Activated gamma-delta T cell (primary cell): ENCODE measurements at places on chromosomes 7 and 10.

DNA sequence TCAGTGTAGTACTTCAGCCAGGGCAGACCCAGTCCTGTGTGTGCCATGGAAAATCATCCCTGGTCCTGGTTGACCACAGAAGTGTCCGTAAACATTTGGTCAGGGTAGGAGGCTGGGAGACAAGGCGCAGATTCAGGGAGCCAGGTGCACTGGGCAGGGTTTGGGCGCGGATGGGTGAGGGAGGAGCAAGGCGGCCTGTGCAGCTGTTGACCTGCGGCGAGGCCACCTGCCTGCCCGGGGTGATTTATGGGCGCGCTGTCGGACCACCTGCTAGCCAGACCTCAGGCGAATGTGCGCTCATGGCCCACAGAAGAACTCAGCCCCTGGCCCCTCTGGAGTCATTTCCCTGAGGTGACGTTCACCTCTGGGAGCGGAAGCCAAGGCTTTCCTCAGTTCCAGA lies 6.6 kb downstream of the SFRP5 start:
- no peak for DNase-seq

DNA sequence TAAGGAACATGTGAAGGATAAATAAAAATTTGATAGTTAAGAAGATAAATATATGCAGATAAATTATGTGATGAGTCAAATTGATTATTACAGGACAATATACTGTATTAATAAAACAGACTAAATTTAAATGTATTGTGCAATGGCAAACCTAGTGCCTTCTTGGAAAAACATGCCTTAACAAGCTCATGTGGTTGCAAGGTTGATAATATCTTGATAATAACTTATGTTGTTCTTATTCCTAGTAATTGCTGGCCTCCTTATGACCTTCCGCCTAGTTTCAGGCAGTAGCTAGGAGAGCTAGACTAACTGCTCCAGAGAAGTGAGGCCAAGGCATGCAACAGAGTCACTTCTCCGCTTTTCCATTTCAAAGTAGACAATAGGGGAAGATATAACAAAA lies 7.6 kb upstream of the RAB11FIP2 start:
- DNase-seq: no peak

DNA sequence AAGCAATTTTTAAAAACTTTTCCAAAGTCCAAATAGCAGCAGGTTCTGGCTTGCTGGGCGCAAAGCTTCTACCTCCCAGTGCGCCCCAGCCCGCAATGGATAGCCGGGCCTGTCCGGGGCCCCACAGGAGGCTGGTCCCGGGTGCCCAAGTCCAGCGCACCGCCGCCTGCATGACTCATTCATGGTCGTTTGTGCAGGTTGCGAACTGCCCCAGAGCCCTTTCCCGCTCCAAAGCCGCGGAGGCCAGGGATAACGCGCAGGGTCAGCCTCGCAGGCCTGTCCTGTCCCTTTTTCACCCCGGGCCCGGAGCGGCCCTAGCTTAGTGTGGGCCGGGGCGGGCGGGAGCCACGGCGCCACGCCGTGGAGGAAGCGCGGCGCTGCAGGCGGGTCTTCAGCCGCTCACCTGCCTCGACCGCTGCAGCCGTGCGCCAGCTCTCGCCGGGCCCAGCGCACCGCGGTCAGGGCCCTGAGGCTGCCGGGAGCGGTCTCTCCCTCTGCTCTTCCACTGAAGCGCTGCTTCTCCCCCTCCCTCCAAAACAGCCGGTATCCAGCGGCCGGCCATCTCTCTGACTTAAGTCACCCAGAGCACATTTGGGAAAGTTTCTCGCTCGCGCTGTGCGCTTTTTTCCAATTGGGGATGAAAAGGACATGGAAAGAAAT lies 1.7 kb upstream of the EGR2 start:
- DNase-seq: peak; percentile 41

GRCh38 chr10:36023939-36024338 lies 381.8 kb upstream of the FZD8 start:
- DNase-seq: no peak

DNA sequence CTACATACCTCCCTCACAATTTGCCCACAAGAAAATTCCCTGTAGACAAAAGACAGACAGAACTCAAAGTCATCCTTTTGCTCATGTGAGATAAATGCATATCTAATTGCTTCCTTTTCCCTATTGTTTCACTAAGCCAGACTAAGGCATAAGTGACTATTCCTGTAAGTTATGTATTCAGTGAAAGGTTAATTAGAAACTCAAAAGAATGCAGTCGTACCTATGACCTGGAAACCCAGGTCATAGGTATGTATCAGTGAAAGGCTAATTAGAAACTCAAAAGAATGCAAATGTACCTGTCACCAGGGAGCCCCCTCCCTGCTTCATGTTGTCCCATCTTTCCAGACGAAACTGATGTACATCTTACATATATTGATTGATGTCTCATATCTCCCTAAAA lies 10.3 kb upstream of the GARS1 start:
- DNase-seq: no peak

DNA sequence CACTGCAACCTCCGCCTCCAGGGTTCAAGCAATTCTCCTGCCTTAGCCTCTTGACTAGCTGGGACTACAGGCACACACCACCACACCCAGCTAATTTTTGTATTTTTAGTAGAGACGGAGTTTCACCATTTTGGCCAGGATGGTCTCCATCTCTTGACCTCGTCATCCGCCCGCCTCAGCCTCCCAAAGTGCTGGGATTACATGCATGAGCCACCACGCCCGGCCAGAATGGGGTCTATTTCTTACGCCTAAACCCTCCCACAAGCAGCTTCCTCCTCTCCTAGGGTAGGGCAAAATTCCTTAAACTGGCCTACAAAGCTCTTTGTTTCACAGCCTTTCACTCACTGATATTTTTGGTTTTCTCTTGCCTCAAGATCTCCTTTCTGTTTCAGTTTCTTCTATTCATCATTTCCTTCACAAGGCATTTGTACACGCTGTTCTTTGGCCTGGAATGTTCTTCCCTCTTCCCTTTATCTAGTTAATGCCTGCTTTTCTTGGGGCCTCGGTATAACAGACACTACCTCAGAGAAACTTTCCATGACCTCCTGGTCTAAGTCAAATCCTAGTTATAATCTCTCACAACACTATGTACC lies 6.7 kb downstream of the CPEB3 start:
- DNase-seq: no peak

GRCh38 chr7:159125104-159125954 lies 19.3 kb downstream of the VIPR2 start:
- no peak for DNase-seq

DNA sequence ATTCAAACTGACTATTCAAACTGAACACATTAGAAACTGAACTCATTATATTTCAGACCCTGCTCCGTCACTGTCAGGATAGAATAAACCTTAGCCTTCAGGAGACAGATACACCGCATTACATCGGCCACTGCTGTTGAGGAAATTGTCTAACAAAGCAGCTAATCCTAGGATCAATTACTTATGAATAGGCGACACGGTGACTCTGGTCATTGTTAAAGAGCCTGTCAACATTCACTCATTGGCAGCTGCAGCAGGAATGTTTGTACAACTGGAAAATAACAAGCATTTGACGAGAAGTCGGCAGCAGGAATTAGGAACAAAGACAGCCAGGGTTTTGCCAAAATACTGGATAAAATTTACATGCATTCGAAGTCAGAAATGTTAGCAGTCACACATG lies 112.0 kb upstream of the MKX start:
- DNase-seq: no peak

- no peak for DNase-seq
These were observed 2.5 kb upstream of the CFAP58 start for GRCh38 chr10:104351061-104351702.

GRCh38 chr10:110959379-110960332 lies 40.3 kb downstream of the SHOC2 start:
- no peak for DNase-seq

DNA sequence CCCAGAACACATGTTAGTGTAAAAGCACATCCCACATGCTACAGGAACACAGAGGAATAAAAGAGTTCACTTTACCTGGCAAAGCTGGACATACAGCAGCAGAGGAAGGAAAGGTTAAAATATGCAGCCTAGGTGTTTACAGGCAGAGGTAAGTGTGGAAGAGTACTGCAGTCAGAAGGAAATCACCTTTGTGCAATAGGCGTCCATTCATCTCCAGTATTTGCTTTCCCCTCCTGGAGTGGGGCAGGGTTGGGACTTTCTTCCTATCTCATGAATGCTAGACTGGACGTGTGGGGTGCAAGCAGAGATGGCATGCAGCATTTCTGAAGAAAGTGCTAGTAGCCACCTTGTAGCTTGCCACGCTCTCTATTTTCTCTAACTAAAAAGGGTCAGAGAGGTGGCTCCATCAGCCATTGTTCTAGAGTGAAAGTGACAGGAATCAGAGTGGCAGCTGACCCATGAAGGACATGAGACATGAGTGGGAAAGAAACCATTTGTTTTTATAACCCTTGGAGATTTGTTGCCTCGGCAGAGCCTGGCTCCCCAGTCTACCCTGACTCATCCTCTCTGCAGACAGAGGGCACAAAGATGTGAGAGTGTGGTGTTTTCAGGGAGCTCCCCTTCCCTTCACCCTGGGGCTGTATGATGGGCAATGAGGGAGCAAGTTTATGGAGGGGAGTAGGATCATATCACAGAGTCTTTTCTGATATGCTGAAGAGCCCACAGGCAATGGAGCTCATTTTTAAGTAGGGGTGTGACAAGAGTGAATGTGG lies 101.2 kb upstream of the SEC61G start:
- no peak for DNase-seq

GRCh38 chr7:2508327-2509215 lies 11.0 kb upstream of the LFNG start:
- peak; percentile 76 for DNase-seq

- DNase-seq: no peak
These were observed 75.0 kb upstream of the JCAD start for GRCh38 chr10:30134171-30134945.

GRCh38 chr10:56991591-56992069 lies 630.6 kb upstream of the ZWINT start:
- DNase-seq: no peak

DNA sequence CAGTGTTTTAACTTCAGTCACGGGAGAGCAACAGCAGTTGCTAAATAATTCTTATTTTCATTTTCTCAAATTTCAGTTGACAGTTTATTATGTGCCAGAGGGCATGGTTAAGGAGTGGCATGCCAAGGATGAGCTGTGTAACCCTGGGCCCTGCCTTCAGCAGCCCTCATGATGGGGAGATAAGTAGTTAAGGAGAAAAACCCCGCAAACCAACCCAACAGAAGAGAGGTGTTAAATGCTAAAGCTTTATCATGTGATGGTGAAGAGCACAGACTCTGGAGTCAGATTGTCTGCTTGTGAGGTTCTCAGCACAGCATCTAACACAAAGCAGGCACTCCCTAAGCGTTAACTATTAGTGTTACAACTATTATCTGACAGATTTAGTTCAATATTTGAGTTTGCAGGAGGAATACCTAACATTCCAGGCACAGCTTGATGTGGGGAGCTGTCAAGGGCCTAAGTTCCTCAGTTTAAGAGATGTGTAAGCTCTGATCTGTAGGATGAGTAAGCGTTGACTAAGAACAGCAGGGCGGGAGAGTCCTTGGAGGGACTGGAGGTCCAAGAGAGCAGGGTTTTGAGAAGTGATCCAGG lies 29.6 kb downstream of the STAM start:
- no peak for DNase-seq

DNA sequence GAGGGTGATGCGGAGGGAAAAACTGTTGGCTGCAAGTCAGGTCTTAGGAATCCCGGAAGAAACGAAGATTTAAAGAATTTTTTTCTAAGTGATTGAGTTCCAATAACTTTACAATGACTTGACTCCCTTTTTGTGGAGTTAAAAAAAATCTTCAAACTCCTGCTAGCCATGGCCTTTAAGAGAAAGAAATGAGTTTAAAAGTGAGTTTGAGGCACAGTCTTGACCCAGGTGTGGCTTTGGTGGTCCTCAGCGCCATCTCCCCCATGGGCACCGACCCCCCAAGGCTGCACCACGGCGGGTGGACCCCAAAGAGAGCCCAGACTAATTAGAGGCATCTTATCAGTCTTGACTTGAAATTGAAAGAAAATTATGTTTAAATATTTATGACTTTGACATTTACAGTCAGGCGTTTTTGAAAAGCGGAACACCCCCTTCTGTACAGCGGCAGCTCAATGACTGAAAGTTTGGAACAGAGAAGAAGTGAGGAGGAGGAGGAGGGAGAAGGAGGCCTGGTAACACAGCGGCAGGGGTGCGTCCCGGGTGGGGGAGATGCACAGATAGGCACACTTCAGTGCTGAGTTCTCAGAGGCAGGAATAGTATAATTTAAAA lies 349.6 kb downstream of the DNAJB6 start:
- no peak for DNase-seq
